ENCODE measurements at places on chromosomes 1 and 21. TPM values are rescaled to one million over a fixed set of nuclear protein-coding genes. Genes with fewer than 3 reads are reported as not detected.

Gene PEAR1
- 47.4 TPM for total RNA-seq

Gene AMY1B
- total RNA-seq, result not detected

- no peaks in the 10 kb centered on the region for H3K4me1 ChIP-seq
- no peaks in the 10 kb centered on the region for H3K36me3 ChIP-seq
- no peak overlapping the region for H3K27ac ChIP-seq
- DNase-seq, result no peak
- H3K27me3 ChIP-seq, result no peaks in the 10 kb centered on the region
Measured at GRCh38 chr1:242712248-242712647, 187.8 kb upstream of the PLD5 start.

DNA sequence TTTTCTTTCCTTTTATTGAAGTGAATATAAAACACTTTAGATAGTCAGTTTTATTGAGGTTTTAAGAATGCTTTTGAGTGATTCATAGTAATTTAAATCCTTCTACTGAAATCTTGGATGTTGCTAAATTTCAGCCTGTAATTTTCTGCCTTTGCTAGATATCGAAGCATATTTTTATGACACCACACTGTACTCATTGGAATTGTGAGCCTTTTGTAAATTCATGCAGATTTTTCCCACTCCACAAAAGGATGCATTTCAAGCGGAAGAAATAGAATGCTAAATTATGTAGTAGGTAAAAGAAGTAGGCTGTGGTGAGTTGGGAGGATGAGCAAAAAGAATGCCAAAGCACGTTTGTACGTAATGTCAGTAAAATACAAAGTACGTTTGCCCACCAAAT lies 13.8 kb downstream of the SNX7 start:
- no peak overlapping the region for H3K4me3 ChIP-seq
- no peaks in the 10 kb centered on the region for H3K36me3 ChIP-seq
- no peak for DNase-seq
- no peaks in the 10 kb centered on the region for H3K27me3 ChIP-seq
- no peak overlapping the region for H3K27ac ChIP-seq
- no peaks in the 10 kb centered on the region for H3K4me1 ChIP-seq

DNA sequence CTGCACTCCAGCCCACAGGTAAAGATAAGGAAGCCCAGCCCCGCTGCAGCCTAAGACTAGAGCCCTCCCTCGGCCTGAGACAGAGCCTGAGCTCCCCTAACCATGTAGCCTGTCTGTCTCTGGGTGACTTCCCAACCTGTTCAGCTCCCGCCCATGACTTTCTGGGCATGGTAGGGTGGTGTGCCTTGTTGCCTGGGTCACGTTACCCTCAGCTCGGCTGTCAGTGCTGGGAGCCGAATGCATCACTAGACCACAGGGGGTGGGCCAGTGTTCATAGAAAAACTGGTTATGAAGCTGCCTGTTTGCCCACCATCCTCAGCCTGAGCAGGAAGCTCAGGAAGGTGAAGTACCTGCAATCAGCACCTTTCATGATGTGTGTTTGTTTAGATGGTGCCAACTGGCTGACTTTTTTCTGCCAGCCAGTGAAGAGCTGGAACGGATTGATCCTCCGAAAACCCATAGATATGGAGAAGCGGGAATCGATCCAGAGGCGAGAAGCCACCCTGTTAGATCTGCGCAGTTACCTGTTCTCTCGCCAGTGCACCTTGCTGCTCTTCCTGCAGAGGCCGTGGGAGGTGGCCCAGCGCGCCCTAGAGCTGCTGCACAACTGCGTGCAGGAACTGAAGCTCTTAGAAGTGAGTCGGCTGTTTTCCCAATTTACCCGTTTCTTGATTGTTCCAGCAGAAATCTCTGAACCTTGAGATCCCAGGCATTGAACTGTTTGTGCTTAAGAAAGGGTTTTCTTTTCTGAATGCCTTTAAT lies 43.9 kb upstream of the PWP2 start:
- no peaks in the 10 kb centered on the region for H3K27me3 ChIP-seq
- no peaks in the 10 kb centered on the region for H3K4me1 ChIP-seq
- no peak overlapping the region for H3K4me3 ChIP-seq

DNA sequence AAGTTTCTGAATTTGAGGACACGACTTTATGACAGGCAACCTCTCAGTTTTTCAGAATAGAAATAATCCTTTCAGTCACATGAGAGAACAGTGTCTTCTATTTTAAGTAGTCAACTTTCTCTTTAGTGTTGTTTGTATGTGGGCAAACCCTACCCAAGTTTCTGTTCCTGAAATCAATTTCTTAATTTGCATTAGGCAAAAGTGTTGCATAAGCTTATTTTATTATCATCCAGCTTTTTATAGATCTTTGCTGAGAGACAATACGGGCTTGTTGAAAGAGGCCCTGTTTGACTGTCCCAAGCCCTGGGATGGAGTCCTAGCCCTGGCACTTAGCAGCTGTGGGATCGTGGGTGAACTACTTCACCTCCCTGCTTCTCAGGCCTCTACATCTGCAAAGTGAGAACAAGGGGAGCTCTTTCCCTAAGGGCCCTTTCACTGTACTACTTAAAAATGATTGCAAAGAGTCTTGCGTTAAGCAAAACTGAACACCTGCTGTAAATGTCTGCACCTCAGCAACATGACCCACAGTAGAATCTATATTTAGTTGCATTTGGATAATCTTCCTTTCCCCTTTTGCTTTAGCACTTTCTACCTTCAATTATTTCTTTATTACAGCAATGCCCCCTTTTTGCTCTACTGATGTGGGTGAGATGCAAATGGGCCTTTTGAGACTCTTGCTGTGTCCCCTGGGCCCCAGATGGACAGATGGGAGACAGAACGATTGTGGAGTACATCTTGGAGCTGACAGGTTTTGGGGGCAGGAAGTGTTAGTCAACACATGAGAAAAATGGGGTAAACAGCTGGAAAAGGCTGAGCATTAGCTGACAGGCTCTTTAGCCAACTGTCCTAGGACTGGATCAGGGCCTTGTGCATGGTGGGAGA lies 41.0 kb upstream of the SCAF4 start:
- no peaks in the 10 kb centered on the region for H3K4me1 ChIP-seq
- DNase-seq, result no peak
- H3K36me3 ChIP-seq, result no peaks in the 10 kb centered on the region
- peak overlapping the region; percentile 3 for H3K27ac ChIP-seq

GRCh38 chr1:94399453-94399852 lies 18.7 kb upstream of the ABCD3 start:
- no peaks in the 10 kb centered on the region for H3K4me1 ChIP-seq
- H3K27ac ChIP-seq, result no peak overlapping the region
- H3K27me3 ChIP-seq, result no peaks in the 10 kb centered on the region

DNA sequence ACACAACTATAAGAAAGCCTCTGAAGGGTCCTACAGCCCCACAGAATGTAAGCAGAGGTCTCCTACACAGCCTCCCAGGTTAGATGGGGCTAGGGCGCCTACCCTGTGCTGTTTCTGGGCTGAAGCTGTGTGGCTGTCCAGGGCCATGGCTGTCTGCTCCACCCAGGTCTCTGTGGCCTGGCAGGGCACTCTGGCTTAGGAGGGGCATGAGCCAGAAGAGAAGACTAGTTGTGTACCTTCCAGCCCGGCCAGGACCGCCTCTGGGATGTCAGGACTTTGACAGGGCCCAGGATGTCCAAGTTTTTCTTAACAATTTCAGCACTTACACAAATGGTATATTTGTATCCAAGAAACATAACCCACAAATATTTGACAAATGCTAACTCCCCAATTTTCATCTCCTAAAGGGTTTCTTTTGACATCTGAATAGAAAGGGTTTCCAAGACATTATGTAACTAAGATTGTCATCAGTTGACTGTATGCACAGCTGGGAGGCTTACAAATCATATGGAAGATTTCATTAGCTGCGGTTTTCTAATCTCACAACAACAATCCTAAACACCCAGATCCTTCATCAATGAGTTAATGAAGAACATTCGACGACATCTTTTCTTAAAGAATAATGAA lies 80.5 kb downstream of the HSF2BP start:
- no peak overlapping the region for H3K4me3 ChIP-seq
- H3K36me3 ChIP-seq, result no peaks in the 10 kb centered on the region
- no peak overlapping the region for H3K27ac ChIP-seq
- peaks cover 18% of the 10 kb centered on the region for H3K4me1 ChIP-seq
- no peak for DNase-seq

DNA sequence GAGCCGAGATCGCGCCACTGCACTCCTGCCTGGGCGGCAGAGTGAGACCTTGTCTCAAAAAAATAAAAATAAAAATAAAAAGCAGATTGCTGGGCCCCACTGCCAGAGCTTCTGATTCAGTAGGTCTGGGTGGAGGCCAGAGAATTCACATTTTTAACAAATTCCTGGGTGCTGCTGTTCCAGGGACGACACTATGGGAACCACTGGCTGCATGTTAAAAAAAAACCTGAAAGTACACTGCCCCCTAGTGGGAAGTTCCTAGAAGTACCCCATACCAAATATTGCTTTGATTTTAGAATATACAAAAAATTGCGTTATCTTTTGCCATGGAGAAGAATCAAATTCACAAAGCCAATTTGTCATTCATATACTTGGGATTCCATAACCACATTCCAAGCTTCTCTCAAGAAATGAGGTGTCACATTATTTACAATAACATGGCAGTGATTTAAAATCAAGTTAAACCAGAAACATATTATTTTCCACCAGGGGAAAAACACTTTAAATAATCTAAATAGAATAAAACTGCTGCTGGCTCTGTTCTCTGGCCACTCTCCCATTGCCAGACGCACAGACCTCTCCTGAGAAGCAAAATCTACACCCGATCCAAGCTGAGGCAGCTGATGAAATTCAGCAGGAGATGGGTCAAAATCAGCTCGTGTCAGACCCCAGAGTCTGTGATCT lies 27.4 kb downstream of the SYF2 start:
- DNase-seq, result no peak
- peaks cover 2% of the 10 kb centered on the region for H3K27me3 ChIP-seq
- no peak overlapping the region for H3K27ac ChIP-seq
- no peaks in the 10 kb centered on the region for H3K36me3 ChIP-seq

GRCh38 chr1:218620956-218621355 lies 275.8 kb downstream of the TGFB2 start:
- no peak overlapping the region for H3K4me3 ChIP-seq
- DNase-seq, result no peak
- H3K4me1 ChIP-seq, result no peaks in the 10 kb centered on the region
- no peaks in the 10 kb centered on the region for H3K27me3 ChIP-seq
- no peak overlapping the region for H3K27ac ChIP-seq

Data from tibial nerve (tissue), 4 donors.